Germinal center (tissue), 1 donor: ENCODE measurements at places on chromosomes 3 and 15.

- peak; percentile 64 for DNase-seq
Observed at GRCh38 chr15:42549032-42549491, 424 bp downstream of the HAUS2 start.

GRCh38 chr3:114179575-114179974 lies 723 bp upstream of the DRD3 start:
- peak; percentile 11 for DNase-seq

GRCh38 chr3:85050821-85051220 lies 92.0 kb downstream of the CADM2 start:
- no peak for DNase-seq

- no peak for DNase-seq
Observed at GRCh38 chr3:152825566-152825965, 9.4 kb upstream of the P2RY1 start.

DNA sequence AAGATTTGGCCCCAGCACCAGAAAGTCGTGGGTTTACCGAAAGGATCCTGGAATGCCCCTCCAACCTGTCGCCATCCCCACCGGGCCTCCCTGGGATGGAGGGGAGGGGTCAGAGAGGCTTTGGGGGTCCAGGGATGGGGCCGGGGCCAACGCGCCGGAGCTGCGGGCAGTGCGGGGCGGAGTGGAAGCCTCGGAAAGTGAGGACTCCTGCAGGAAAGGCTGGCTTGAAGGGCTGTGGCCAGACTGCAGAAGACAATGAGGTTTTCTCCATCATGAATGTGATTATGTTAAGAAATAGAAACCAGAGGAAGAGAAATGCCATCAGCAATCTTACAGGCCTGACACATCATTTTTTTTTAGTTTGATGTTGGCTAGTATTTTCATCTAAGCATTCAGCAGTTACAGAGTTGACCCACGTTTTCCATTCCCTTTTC lies 738 bp downstream of the YEATS2 start:
- peak; percentile 68 for DNase-seq

- no peak for DNase-seq
Observed at GRCh38 chr3:170752571-170753155, 117.3 kb downstream of the RPL22L1 start.

DNA sequence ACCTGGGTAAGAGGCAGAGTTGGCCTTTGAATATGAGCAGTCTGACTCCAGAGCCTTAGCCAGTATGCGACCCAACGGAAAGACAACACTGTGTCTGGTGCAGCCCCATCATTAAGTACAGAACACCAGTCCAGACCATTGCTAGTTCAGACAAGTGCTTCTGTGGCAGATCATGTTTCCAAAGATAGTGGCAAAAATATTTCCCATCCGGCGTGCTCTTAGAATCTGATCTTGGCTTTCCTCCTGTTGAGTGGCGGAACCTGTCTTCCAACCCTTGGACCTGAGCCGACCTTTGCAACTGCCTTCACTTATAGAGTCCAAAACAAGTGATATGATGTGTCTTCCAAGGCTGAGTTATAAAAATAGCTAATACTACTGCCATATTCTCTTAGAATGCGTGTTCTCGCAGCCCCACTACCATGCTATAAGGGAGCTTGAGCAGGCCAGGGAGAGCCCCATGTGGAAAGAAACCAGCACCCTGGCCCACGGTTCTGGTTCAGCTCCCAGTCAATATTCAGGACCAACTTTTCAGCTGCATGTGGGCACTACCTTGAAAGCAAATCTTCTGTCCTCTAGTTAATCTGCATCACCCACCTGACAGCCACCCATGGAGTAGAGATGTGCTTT lies 322.4 kb upstream of the SLCO3A1 start:
- DNase-seq, result no peak

- DNase-seq, result no peak
Observed at GRCh38 chr15:64987136-64987535, 2.6 kb downstream of the SPG21 start.

- no peak for DNase-seq
Observed at GRCh38 chr3:194286375-194287146, 64.6 kb downstream of the CPN2 start.

GRCh38 chr15:91908391-91908790 lies 54.9 kb downstream of the SLCO3A1 start:
- DNase-seq, result no peak

DNA sequence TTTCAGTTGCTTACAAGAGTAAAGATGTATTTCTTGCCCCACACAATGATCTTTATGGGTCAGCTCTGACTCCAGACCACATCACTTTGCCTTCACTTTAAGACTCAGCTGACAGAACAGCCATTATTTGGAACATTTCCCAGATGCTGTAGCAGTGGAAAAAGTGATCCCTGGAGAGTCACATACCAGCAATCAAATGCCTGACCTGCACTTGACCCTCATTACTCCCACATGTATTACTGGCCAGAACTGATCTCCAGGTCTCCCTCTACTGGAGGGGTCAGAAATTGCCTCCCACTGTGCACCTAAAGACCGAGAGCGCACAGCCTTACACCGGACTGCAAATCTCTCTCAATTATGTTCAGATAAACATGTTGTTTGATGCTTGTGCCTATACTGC lies 88.6 kb upstream of the ZNF385D start:
- no peak for DNase-seq

DNA sequence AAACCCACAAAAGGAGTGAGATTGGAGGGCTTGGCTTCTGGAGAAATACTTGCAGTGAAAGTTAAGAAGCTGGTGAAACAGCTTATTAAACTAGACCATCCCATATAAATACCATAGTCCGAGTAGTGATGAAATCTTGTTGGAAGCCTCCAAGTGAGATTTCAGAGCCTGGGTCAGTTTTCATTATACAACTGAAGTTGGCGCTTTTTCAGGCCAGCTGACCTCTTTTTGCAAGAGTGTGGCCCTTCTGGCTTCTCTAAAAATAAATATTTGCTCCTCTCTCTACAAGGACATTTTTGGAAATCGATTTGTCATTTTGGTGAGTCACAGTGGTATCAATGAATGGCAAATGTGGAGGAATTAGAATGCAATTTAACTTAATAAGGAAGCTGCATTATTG lies 51.2 kb upstream of the THRB start:
- no peak for DNase-seq

DNA sequence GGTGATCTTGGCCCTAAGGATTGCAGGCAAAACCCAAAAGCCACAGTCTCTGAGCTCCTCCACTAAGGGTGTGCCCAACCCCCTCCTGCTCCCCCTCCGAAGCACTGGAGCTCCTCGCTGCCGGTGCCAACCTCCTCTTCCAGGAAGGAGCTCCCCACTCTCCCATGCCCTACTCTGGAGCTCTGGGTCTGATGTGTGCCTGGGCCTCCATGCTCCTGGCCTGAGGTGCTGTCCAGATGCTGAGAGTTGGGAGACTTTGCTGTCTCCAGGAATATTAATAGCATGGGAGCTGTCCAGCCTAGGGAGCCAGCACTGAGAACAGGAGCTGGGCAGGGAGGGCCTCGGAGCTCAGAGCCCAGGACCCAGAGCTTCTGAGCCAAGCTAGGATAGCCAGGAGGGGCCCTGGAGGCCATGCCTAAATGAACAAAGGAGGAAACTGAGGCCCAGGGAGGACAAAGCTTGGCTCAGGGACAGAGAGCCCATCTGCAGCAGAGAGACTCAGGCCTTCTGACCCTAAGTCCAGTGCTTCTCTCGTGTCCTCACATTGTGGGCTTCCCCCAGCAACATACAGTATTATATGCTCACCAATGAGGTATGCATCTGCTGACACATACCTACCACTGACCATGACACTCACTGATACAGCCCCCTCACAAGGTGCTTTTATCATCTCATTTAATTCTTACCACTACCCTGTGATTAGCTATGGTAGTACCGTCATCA lies 36.9 kb upstream of the HERC1 start:
- no peak for DNase-seq

- no peak for DNase-seq
Observed at GRCh38 chr15:90165659-90166489, 35.3 kb upstream of the SEMA4B start.

- no peak for DNase-seq
Observed at GRCh38 chr3:42552830-42553229, 28.9 kb downstream of the SEC22C start.

- no peak for DNase-seq
Observed at GRCh38 chr3:73365756-73366397, 258.9 kb downstream of the PDZRN3 start.

- DNase-seq, result no peak
Observed at GRCh38 chr3:125194849-125195601, 17.5 kb downstream of the SLC12A8 start.

DNA sequence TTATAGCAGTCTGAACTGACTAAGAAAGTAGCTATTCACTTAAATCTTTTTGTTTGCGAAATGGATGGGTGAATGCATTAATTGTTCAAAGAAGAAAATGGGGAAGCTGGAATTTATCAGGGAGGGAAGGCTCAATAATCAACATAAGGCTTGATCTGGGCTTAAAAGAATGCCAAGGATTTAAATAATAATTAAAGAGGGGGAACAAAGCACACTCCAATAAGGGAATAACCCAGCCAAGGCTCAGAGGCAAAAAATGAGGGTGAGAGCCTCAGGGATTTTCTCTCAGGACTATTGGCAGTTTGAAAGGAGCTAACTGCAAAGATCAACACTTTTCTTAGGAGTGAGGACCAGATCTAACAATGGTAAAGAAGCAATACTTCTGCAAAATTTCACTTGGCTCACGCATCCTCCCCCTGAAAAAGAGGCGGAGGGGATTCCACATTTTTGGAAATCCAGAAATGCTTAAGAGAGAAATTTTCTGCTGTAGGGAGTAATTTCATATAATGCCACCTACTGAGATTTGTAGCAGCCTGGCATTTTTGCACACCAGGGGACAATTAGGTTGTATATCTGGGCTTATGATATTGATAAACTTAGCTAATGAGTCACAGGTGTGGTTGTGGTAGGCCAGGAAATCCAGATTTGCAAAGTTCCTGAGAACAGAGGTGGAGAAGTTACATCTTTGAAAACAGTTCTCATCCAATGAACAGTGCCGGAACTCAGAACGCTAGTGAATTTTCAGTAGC lies 405.1 kb downstream of the TUSC7 start:
- DNase-seq, result no peak

DNA sequence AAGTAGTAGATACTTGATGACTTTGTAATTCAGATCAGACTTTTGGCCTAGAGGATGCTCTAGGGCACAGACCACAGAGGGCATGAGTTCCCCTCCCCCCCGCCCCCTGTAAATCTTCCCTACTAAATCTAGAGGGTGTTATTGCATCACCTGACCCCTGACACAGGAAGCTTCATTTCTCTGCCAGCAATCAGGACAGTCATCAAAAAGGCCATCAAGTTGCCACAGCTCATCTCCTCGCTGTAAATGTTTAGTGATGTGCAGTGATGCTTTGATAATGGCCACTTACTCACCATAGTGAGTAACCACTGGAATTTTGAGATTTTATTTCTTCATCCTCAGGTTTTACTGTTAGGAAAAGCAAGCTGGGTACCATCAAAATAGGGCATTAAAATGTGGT lies 289.2 kb upstream of the CHRM5 start:
- no peak for DNase-seq

DNA sequence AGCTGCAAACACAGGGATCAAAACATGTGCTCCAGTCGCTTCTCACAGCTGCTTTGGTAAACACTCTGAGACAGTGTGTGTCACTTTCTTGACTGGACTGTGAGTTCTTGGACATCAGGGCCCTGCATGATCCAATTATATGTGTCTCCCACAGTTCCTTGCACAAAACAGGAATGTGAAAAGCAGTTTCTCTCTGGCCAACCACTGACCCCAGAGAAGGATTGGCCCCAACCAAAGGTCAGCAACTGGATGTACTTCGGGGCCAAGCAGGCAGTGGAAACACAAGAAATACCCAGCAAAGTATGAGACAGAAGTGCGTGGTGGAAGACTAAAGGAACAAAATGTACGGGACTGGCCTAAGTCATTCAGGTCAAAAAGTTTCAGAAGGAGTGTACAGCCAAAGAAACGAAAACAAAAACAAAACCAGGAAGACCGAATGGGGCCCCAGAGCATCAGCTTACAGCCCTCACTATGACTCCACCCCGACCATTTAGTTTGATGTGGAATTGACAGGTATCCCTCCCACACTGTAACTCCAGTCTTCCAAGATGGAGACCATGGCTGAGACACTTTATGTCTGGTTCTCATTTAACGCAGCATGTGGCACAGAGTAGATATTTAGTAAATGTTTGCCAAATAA lies 76.7 kb upstream of the LPP start:
- no peak for DNase-seq

DNA sequence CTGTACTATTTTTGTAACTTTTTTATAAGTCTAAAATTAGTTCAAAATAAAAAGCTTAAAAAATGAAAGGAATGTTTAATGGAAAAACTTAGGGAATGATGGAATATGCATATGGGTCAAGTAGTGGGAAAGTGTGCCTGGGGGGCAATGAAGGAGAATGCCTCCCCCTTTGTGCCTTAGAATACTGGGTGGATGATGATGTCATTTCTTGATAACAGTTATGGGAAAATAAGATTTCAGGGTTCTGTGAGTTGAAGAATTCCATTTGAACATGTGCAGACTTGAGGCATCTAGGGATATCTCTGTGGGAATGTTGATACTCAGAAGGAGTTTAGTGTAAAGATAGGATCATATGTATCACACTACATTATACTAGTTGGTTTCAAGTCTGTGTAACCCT lies 13.8 kb downstream of the WDR93 start:
- DNase-seq, result no peak

DNA sequence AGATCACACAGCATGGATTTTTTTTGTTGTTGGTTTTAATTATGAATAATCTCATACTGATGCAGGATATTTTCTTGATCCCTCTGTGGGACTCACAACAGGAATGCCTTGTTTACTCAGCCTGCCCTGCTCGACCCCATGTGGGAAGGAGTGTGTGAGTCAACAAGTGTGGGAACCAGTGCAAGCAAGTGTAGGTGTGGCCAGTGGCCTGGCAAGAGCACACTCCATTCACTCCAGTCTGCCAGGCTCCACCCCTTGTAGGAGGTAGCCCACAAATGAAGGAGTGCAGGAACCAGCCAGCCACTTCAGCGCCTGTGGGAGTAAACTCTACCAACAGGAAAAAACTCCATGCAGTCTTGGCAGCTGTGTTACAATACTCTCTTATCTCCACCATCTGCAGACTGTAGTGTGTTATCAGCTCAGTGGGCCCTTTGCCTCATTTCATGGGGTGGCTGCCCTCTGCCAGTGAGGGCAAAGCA lies 393.6 kb downstream of the OTOL1 start:
- no peak for DNase-seq

- DNase-seq, result no peak
Observed at GRCh38 chr15:25439369-25439836, 579 bp upstream of the UBE3A start.

- DNase-seq, result no peak
Observed at GRCh38 chr3:47867451-47868044, 64.6 kb downstream of the DHX30 start.

- no peak for DNase-seq
Observed at GRCh38 chr3:37054370-37054769, 61.1 kb downstream of the MLH1 start.

- DNase-seq, result no peak
Observed at GRCh38 chr3:66113542-66113941, 74.8 kb upstream of the MAGI1 start.

- DNase-seq, result no peak
Observed at GRCh38 chr15:75167588-75168350, 33.9 kb upstream of the C15orf39 start.

GRCh38 chr3:170467571-170468147 lies 49.0 kb downstream of the CLDN11 start:
- DNase-seq, result no peak

GRCh38 chr3:156509189-156510174 lies 45.4 kb downstream of the SSR3 start:
- peak; percentile 53 for DNase-seq
